ENCODE measurements at places on chromosomes 2 and 18.

DNA sequence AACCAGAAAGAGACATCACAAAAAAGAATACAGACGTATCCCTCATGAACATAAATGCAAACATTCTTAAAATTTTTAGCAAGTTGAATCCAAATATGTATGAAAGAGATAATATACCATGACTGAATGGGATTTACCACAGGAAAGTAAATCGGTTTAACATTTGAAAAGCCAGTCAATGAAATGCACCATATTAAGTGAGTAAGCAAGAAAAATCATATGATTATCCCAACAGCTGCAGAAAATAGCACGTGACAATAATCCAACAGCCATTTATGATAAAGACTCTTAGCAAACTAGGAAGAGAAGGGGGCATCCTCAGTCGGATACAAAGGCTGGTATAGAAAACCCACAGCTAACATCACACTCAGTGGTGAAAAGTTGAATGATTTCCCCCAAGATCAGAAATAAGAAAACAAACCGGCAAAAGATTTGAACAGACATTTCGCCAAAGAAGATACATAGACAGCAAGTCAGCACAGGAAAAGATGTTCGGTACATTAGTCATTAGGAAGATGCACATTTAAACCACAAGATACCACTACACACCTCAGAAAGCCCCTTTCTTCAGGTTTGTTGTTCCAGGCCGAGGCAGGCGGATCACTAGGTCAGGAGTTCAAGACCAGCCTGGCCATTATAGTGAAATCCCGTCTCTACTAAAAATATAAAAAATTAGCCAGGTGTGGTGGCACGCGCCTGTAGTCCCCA, 144.3 kb downstream of the INHBB start:
- no peak for DNase-seq

DNA sequence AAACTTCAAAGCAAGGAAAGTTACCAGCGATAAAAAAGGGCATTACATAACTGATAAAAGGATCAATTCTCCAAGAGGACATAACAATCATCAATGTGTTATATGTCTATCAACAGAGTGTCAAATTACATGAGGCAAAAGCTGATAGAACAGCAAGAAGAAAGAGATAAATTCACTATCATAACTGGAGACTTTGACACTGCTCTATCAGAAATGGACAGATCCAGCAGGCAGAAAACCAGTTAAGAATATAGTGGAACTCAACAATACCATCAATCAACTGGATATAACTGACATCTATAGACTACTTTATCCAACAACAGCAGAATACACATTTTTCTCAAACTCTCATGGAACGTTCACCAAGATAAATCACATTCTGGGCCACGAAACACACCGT, 65.0 kb downstream of the ROCK2 start:
- no peak for DNase-seq

DNA sequence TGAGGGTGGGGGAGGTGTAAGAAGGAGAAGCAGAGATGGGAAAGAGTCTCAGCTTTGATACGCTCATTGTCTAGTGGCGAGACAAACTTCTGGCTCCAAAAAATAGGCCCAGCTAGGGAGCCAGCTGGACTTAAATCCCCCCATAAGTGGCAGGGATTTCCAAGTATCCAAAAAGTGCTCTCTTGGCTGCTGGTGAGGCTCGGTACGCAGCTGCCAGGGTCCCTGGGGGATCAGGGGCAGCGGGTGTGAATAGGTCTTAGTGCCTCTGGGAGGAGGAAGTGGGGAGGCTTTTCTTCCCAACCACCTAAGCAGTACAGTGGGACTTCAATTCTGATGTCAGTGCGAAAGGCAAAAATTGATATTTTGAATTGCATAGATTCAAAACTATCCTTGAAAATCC, 73.5 kb downstream of the ALK start:
- DNase-seq = peak; percentile 41

GRCh38 chr2:101230541-101231001, 22.1 kb upstream of the CNOT11 start:
- no peak for DNase-seq

DNA sequence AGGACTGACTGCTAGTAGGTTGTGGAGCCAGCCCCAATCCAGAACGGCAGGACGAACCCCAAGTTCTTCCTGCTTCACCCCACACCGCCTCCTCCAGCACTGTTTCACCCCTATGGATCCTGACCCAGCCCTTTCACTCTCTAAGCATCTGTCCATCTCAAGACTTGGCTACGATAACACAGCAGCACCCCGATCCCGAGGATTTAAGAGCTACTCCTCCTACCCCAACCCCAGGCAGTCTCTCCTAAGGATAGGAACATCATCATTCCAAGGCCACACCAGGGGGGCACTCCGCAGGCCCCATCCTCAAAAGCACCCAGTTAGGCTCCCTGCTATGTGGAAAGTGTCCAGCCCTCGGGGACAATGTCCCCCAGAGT, 645 bp downstream of the KCTD18 start:
- peak; percentile 44 for DNase-seq

DNA sequence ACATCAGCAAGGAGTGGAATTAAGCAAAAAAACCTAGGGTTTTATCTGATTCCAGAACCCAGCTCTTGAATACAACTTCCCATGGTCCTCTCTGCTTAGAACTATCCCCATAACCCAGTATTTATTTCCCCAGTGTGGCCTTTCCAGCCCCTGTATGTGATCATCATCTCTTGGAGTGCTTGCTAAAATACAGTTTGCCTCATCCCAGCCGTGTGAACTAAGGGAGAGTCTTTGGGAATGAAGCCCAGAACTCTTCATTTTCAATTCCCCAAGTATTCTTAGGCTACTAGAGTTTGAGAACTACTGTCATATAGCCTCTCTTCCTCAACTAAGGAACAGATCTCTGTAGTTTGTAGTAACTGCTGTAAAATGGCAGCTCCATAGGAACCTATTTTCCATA, 173.1 kb downstream of the LCLAT1 start:
- no peak for DNase-seq

GRCh38 chr2:140589273-140589672, 1541.5 kb downstream of the LRP1B start:
- DNase-seq = no peak

DNA sequence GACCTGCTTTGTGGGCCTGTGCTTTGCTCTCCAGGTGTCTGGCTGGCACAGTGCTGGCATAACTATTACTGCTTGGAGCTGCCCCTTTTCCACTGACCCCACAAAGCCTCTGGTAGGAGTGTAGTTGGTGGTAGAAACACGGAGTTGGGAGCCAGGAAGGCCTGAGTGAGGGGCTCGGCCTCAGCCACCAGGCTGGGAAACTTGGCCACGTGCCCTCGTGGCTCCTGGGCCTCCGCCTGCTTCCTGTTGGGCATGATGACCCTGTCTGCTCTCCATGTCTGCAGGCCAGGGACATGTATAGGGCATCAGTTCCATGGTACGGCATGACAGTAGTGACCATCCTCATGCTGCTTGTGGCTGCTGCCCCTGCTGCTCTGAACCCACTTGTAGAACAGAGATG, 241.2 kb downstream of the FAM210A start:
- DNase-seq = no peak

- DNase-seq = no peak
These were observed 37.2 kb upstream of the CDH19 start for GRCh38 chr18:66641056-66641455.

DNA sequence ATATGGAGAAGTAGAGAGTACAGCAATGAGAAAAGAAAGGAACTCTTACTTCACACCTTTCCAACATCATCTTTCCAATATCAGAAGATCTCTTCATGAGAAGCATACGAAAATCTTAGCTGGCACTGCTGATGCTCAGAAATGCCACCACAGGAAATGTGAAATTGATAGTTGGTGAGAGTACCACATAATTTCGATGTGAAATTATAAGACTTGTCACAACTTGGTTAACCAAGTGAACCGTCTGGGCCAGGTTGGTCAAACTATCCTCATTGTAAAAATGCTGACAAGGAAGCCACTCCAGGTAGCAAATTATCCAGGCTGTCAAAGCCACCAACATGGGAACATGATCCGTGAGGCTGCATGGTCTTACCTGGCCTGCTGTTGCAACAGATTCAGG, 66.5 kb downstream of the EPG5 start:
- DNase-seq = no peak

DNA sequence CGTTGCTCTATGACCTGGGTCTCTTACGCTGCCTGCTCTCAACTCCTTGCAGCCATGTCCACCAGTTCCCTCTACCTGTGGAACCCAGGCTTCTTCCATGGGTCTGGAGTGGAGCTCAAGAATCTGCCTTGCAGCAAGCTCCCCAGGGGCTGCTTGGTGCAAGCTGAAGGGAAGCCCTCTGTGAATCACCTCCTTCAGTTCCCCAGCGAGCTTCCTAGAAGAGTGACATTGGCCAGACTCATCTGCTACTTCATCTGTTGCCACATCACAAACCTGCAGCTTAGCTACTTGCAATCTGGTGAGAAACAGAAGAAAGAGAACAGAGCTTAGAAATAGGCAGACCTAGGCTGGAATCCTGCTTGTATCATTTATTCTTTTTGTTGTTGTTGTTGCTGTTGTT, 9.8 kb upstream of the EFR3B start:
- no peak for DNase-seq

GRCh38 chr2:96092951-96093350, 23.4 kb downstream of the ADRA2B start:
- DNase-seq = no peak

DNA sequence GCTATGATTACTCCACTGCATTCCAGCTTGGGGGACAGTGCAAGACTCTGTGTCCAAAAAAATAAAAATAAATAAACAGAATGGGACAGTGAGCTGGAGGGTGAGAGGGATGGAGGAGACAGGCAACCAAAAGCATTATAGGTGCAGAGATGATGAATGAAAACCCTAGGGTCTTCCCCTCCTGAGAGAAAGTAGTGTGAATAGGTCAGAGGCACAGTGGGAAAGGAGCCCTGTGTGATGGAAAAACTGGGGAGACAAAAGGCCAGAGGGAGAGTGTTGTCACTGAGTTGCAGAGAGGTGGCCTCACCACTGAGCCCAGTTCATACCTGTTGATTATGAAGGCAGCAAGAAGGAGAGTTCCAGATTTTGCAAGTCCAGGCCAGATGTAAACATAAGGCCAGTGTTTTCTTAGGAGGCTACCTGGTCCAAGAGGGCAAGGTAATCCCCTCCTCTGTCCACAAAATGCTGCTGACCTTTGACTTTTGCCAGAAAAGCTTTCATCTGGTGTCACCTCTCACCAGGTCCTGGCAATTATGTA, 17.6 kb upstream of the AGFG1 start:
- no peak for DNase-seq

DNA sequence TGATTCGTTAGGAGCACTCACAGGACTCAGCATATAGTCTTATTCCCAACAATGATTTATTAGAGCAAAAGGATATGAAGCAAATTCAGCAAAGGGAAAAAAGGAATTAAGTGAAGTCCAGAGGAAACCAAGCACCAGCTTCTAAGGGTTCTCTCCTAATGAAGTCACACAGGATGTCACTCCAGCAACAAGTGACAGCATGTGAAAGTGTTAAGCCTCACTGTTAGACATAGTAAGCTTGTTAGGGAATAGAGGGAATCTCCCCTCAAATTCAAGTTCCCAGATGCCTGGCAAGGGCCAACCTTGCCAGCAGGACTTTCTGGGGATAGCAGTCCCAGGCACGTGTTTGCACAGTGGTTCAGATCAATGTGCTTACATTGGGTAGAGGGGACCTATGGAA, 4.4 kb upstream of the SLC30A6 start:
- DNase-seq = no peak

- no peak for DNase-seq
These were observed 110.9 kb upstream of the FAM98A start for GRCh38 chr2:33709951-33710350.

GRCh38 chr2:207131594-207131993, 34.2 kb downstream of the KLF7 start:
- DNase-seq = no peak

GRCh38 chr2:162586311-162586710, 242.4 kb downstream of the GCA start:
- DNase-seq = no peak

DNA sequence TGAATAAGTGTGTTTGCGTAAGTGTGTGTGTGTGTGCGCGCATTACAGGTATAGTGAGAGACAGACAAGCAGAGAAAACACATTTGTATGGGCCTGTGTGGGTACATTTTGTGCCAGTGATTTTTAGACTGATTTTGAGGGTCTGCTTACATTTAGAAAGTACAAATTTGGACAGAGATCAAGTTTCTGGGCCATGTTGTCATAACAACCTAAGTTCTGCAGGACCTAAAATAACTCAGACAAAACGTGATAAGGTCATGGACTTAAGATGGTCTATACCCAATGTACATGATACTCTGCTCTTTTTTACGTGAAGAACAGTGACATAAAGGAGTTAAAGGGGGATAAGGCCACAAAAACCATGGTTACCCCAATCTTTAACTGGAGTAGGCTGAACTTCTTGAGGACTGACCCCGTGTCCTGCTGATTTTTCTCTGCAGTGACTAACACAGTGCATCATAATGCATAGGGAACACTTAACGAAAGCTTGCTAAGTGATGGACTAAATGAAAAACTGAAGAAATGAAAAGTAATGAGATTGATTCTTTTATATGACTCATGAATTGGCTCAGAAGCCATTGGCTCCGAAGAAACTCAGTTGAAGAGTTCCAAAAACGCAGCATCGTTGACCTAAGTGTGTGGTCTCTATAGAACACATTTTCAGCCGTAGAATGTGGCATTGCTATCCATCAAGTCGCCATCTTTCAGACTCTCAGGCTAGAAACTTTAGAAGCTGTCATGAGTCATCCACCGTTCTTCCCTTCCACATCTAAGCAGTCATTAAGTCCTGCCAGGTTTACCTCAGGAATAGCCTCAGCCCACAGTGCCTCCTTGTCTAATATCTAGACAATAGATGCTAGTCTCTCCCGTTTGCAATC, 61.6 kb upstream of the NCOA1 start:
- no peak for DNase-seq

DNA sequence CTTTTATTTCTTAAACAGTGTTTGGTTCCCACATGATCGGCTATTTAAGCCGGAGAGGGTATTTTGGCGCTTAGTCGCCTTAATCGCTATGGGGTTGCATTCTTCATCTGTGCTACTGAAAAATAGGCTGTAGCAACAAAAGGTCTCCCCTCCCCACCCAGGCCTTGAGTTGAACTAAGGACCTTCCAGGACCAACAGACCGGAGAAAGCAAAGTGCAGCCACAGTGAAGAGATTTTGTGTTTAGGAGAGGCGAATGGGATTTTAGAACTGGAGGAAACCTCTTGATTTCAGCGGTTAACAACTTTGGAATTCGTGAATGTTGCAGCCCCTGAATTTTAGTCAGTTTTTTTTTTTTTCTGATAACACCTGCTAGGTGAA, 1.4 kb downstream of the ITGA6 start:
- DNase-seq = no peak

- DNase-seq = no peak
These were observed 103.4 kb downstream of the MBD5 start for GRCh38 chr2:148124271-148124670.

All from left hindlimb (tissue), 1 donor.